M059J (cell line): ENCODE measurements at places on chromosomes 16 and 17. TPM values are rescaled to one million over a fixed set of nuclear protein-coding genes. Genes with fewer than 3 reads are reported as not detected.

RBFOX1 gene
- total RNA-seq, result 0.07 TPM in 1 of 2 replicates, not detected in the other

DNA sequence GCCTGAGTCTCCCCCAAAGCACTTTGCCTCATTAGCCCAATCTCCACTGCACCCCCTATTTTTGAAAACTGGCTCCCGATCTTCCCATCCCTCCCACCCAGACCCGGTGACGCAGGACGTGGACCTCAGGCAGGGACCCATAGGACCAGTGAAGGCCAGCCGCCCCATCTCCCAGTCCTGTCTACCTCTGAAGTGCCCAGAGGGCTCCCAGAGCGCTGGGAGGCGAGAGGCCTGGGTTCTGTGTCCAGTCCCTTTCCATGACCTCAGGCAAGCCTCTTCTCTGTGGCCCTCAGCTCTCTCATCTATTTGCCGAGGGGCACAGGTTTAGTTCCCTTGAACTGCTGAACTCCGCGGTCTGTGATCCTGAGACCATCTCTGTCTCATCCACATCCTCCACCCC lies 714 bp downstream of the TNS4 start:
- no peak for DNase-seq

CLDN7 gene
- 0.10 and 2.4 TPM in 2 replicates for total RNA-seq

GRCh38 chr16:6576606-6577005 lies 756.0 kb upstream of the RBFOX1 start:
- DNase-seq, result no peak

KRTAP4-4 gene
- total RNA-seq, result not detected in 2 replicates

TCAP gene
- total RNA-seq, result 0.05 TPM in 1 of 2 replicates, not detected in the other

RASL10B gene
- total RNA-seq, result 0.71 and 0.89 TPM in 2 replicates

- peak; percentile 82 for DNase-seq
These were observed 119.8 kb downstream of the HIC1 start for GRCh38 chr17:2174468-2175293.

DNA sequence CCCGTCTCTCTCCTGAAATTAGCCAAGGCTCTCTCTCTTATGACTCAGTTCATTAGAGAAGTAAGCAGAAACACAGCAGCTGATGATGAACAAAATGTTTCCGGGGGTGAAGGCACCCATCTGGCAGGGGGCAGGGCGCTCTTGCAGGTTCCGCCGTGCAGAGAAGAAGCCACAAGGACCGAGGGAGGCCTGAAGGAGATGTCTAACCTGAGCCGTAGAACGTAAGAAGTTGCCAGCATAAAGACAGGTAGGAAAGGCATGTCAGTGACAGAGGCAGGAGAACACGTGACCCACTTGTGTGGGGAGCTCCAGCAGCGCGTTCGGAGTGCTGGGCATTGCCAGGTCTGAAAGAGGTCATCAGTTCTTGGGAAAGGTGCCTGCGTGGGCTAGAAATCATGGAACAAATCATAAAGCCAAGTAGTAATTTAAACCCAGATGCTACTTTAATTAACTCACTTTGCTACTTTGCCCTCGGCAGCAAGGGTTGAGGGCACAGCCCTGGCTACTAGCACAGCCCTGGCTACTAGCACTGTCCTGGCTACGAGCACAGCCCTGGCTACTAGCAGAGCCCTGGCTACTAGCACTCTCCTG lies 198.6 kb downstream of the RPTOR start:
- no peak for DNase-seq

GRCh38 chr16:66470556-66470955 lies 43.5 kb downstream of the BEAN1 start:
- DNase-seq, result no peak

- no peak for DNase-seq
These were observed 10.9 kb downstream of the RBBP6 start for GRCh38 chr16:24550295-24550694.

AURKB gene
- total RNA-seq, result 78.7 and 123 TPM in 2 replicates

DNA sequence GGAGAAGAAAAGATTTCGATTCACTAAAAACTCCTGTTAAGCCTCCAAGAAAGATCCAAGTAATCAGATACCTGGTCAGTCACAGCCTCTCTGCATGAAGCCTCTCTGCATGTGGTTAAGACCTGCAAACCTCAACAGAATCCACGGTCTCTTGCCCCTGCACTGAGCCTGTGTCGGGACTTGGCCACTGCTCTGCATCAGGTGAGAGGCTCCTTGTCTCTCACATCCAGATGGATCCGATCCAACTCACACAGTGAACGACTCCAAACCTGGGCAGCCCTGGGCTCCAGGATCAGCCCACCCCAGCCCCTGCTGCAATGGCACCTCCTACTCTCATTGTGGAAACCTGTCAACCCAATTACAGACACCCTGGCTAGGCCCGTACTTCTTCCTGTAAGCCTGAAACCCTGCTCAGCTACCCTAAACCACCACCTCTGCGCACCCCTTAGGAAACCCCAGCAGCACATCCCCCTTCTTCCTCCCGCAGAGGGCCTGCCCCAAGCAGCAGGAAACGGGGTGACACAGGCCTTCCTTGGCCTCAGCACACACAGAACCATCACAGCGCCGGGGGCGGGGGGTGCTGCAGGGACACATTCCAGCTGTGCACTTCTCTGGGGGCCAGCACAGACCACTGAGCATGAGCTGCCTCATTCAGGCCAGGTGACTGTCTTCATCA lies 129.5 kb downstream of the ANKRD11 start:
- DNase-seq, result no peak

DNA sequence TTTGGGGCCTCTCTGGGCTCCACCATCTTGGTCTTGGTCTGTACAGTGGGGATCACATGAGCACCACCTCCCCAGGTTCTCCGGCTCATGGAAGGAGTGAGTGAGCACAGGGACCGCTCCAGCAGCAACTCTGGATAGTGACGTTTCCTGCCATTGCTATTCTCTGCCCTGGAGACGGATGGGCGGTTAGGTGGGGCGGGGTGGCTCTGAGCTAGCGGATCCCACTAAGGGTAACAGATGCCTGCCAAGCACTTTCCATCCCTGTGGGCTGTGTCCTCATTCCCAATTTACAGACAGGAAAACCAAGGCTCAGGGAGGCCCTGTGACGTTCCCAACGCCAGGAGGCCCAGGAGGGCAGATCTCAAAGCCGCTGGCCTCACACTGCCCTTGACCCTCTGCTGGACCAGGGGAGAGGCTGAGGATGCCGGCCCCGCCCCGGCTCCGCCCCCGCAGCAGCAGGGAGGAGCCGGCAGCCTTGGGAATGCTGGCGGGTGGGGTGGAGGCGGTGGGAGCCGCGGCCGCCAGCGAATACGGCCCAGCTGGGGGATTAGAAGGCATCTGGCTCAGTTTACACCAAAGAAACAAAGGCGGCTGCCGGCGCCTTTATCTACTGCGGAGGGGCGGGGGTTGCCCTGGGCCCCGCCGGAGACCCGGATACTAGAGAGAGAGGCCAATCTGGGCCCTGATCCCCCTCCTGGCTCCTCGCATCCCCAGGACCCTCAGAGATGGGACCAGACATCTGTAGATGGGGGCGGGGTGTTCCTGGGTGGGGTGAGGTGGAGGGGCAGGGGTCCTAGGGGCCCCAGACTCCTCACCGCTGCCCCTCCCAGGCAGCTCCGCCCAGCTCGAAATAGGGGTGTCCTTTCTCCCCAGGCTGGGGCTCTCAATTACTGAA lies 122.3 kb upstream of the CIBAR2 start:
- peak; percentile 62 for DNase-seq

DNA sequence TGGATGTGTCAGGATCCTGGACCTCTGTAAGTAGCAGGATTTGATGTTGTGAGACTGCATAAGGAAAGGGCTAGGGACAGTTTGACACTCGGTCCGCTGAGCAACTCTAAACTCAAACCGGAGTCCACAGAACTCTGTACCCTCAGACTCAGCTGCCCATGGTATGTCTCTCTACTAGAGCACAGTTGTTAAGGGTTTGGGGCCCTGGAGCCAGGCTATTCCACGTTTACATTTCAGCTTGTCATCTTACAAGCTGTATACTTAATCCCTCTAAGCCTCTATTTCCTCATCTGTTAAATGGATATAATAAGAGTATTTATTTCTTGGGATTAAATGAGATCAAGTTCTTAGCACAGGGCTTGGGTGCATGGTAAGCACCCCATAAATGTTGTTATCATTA lies 27.9 kb downstream of the HOXB1 start:
- no peak for DNase-seq
